Suprapubic skin (tissue), 4 donors: ENCODE measurements at places on chromosomes 1 and 21.

DNA sequence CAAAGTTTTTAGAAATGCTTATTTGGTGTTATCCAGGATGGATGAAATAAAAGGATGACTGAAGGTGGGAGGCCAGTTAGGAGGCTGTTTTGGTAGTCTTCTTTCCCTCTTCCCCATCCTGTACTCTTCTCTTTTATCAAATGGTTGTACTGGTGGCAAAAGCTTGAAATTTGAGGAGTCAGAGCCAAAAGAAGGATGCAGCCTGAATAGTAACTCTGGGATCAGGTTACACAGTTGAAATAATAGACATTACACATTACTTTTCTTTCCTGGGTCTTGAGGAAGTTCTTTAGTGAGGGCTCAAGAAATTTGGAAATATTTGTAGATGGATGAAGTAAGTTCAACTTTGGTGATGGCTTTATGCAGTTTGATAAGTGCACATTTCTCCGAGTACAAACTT is 108.6 kb downstream of the GPR52 start:
- no peak for DNase-seq

DNA sequence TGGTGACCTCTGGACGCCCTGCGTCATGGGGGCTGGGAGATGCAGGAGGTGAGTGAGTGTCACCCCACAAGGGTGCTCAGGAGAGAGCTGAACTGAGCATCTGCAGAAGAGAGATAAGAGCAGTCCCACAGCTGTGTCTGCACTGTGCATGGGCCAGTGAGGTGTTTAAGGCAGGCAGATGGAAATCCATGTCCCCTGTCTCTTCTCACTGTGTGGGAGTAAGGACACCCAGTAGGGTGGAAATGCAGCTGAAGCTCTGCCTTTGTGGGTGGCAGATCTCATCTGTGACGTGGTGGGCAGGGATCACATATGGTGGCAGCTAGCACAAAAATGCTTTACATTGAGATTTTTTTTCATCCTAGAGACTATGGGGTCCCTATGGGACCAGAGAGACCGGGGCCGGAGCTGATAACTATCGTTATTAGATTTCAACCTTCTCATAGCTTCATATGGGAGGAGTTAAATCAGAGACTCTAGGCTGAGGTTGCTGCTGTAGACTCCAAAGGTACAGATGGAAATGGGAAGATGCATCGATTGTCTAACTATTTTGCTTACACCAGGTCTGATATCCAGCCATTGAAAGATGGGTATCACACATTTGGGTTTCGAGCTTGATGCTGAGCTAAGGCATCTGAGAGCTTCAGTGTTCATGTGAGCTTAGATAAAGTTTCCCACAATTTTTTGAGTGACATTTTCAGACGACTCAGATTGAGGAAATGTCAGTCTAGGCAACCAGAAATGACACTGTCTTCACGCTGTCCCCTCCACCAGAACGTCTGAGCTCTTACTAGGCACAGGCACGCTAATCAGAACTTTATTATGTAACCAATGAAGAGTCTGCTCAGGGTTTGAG is 65.3 kb upstream of the PSEN2 start:
- no peak for DNase-seq

- DNase-seq = no peak
These were observed 182.3 kb downstream of the CAMTA1 start for GRCh38 chr1:6967431-6968111.

GRCh38 chr1:6163973-6164617 is 16.0 kb downstream of the CHD5 start:
- DNase-seq = no peak

GRCh38 chr1:206581571-206581981 is 30.7 kb downstream of the EIF2D start:
- no peak for DNase-seq

- no peak for DNase-seq
These were observed 28.7 kb downstream of the ACBD3 start for GRCh38 chr1:226157761-226158316.

GRCh38 chr1:164786980-164787833 is 228.2 kb downstream of the PBX1 start:
- peak; percentile 90 for DNase-seq

DNA sequence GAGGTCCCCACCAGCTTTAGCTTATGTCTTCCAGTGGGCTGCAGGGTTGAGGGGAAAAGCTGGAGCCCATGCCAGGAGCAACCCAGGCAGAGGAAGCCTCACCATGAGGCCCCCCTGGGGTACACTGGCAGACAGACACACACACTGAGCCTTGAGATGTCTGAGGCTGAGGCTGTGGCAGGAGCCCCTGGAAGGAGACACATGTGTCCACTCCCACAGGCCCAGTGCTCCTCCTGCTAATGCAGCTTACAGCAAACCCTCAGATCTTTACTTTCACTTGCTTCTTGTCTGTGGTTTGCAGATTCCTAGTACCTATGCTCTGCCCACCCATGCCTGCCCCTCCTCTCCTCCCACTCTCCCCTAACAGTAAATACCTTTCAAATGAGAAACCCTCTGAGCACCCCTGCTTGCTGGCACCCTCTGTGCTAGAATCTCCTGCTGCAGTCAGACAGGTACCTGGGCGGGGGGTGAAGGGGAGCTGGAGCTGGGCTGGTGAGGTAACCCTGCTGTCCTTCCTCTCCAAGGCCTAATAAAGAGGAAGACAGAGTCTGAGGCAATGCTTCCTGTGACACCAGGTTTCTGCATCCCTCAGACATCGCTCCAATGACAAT is 63.4 kb upstream of the NEK2 start:
- no peak for DNase-seq

DNA sequence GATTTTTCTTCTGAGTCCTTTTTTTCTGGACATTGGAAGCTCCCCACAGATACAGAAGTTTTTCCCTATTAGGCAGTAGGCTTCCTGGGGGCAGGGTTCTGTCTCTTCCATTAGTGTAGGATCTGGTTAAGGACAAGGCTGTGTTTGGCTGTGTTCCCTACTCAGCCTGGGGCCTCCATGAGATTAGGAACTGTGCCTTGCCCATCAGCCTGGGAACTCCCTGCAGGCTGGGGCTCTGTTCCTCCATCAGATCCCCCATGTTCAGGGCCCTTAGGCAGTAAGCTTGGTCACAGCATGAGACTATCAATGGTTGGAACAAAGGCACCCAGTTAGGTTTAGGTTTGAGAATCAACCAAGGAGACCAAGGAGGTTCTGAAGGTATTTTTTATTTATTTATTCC is 22.7 kb downstream of the NAV1 start:
- peak; percentile 63 for DNase-seq

- DNase-seq = no peak
These were observed 20.3 kb upstream of the TBX19 start for GRCh38 chr1:168260393-168260792.

DNA sequence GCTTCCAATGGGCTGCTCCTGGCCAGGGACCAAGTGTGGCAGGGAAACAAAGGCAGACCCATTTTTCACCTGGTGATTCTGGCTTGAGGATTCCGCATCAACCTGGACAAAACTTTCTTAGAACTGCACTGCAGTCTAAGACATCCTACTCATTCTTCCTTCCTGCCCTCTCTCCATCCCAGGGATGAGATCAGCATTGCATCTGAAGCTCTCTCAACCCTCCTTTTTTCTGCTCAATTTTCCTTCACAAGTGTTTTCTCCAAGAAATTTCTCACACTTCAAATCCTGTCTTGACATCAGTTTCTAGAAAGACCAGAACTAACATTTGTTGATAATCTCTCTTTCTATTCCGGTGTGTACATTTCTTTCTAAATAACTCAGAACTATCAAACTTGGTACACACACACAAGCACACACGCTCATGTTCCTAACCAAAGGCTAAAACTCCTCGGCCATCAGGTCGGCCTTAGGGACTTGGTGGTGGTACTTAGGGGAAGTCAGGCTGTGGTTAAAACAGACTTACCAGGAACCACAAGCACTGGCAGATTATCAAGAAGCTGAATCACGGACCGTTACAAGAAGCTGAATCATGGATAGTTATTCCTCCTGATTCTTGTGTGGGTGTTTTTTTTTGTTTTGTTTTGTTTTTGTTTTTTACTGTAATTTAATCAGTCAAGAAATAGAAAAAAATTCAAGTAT is 21.0 kb upstream of the CXADR start:
- DNase-seq = no peak

DNA sequence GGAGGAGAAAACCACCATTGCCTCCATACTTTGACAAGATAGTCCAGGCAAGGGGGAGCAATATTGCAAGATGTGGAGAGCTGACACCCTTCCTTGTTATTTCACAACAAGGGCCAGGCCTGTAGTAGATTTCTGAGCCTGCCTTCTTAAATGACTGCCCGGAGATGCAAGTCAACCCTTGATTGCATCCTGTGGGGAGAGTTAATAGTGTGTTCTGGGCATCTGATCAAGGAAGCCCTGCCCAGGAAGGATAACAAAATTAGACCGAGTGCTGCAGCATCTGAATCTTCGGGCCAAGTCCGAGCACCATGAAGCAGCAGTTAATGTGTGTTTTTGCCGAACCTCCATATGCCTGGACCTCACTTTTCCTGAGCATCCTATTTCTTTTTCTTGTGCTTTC is 382.3 kb downstream of the PRDM2 start:
- no peak for DNase-seq

DNA sequence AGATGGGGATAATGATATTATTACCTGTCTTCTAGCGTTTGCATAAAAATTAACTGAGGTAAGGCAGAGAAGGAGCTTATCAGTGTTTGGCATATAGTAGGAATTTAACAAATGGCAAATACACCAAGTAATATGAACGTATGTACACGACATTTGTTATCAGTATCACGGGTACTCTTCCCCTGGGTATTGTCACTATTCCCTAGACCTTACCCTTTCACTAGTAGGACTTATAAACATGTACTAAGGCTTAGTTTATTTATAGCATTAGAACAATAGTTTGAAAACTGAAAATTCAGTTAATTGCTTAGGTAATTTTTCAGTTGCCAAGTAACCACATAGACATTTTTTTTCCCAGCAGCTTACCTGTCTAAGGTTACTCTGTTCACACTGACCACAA is 187.0 kb downstream of the KCTD3 start:
- DNase-seq = no peak

DNA sequence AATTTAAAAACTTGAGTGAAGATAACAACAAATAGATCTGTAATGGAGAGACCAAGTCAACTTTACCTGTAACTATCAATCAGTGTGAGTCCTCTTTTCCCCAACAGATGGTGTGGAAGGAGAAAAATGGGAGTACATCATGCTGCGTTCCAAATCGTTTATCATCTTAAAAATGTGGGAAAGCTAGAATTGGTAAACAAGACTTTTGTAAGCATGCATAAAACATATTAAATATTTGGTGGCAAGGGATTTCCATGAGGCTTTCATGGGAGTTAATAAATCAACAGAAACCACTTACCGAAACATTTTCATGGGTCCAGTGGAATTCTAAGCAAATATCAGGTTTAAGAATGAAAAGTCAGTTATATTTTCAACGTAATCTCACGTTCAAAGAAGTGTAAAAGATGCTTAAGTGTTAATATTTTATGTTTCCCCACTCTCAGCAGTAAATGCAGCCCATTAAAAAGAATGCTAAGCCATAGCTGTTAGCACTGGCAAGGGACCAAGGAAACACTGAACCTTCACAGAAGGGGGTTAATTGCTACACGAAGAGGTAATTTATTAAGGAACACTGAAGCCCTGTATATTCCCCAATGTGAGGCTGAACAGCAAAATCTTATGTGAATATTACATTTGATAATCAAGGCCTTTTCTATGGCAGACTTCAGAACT is 117.0 kb downstream of the ZC3H11B start:
- DNase-seq = no peak

- no peak for DNase-seq
These were observed 53.5 kb downstream of the RRAGC start for GRCh38 chr1:38806090-38806489.

- DNase-seq = no peak
These were observed 246.4 kb upstream of the MAP1LC3C start for GRCh38 chr1:242245255-242245654.

- no peak for DNase-seq
These were observed 23.0 kb upstream of the PIGC start for GRCh38 chr1:172466795-172467407.

- DNase-seq = no peak
These were observed 8.0 kb upstream of the FAM20B start for GRCh38 chr1:179017383-179018326.

DNA sequence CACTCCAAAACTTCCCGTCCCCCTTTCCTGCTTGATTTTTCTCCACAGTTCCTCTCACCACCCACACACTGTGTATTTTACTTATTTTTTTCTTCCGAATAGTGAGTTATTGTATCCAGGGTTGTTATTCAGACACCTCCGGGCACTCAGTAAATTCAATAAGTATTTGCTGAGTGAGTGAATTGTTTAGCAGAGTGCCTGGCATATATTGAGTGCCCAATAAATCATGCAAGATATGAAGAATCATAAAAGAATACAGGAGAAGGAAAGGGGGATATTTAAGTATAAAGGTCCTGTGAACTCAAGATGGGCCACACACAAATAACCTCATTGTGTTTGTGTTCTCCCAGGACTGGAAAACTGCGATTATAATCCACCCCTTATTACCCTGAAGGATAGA is 139.9 kb downstream of the GALNT2 start:
- DNase-seq = no peak

DNA sequence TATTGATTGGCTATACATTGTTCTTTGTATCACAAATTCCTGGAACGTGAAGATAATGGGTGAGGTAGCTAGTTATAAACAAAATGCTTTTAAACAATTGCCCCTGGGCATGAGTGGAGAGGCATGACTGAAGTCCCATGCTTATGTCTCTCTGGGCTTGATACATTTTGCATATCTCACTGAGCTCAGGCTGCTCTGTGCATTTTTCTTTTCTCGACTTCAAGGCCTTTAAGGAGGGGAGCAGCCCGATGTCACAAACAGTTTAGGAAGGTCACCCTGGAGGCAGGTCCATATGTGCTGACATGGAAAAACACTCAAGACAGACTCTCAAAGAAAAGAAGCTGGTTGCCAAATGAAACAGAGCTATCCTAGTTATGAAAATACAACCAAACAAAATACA is 80.1 kb upstream of the PUM1 start:
- no peak for DNase-seq

DNA sequence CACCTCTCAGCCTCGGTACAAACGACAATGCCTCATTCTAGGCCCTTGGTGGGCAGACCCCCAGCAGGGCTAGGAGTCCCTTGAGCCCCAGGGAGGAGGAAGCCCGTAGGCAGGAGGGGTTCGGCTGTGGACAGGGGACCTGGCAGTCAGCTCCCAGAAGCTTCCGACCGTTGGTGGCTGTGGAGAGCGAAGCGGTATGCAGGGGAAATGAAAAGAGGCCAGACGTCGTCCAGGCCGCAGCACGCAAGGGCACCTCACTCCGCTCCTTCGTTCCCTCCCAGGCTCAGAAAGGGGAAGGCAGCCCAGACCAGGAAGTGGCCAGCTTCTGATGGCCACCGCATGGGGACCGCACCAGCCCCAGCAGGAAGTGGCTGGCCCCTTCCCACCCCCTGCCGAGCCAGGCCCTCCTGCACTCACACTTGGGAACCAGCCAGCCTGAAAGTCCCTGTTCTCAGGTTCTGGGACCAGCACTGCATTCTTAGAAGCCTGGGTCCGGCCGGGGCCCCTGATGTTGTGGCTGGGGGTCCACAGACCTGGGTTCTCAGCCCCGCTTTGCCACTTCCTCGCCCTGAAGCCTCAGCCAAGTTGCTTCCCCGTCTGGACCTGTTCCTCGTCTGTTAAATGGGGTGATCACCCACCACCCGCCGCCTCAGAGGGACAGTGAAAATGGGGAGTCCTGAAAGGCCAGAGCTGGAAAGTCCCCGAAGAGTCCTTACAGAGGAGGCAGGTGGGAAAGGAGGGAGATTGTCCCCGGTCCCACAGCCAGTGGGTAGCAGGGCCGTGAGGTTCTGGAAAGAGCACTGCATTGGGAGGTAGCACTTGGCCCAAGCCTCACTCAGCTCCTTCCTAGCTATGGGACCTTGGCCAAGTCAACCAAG is 104.0 kb upstream of the RUNX3 start:
- no peak for DNase-seq

GRCh38 chr1:182392050-182393028 is 749 bp upstream of the GLUL start:
- peak; percentile 84 for DNase-seq
